MM.1S (cell line): ENCODE measurements at places on chromosomes 16 and 17.
A peak's percentile ranks its signal among the peaks of the same experiment; 100 is the strongest.

DNA sequence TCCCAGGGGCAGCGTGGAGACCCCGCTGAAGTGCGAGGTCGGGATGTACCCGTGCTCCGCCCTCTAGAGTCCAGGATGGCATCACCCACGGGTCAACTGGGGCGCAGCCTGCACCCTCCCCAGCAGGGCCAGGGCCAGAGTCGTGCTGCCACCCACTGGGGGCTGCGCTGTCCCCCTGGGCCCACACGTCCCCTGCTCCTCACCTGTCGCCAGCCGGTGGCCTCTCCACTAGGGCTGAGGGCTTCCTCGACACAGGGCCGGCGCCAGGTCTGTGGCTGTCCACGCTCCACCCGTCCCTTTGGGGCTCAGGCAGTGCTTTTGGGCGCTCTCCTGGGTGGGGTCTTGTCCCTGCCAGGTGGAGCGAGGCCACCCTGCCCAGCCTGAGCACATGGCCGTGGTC, 11.6 kb upstream of the PRR35 start:
- no peaks in the 10 kb centered on the region for H3K27me3 ChIP-seq
- H3K36me3 ChIP-seq: no peaks in the 10 kb centered on the region
- H3K27ac ChIP-seq: no peak overlapping the region
- no peak for DNase-seq

DNA sequence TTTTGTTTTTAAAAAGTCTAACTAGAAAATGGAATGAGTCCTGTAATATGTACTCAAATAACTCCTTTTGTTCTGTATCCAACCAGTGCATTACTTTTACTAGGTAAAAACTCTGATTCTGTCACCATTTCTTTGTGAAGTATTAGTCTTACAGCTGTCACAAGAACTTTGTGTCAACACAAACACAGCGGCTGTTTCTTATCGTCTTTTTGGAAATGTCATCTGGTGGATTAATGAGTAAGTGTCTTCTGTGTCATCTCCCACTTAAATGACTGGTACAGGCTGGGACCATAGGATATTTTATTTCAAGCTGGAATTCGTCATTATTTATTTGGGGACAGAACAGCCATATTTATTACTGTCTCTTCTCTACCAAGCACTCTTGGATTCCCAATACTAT, 19.1 kb upstream of the ALDH3A2 start:
- no peaks in the 10 kb centered on the region for H3K4me1 ChIP-seq
- H3K36me3 ChIP-seq: no peaks in the 10 kb centered on the region
- DNase-seq: no peak
- no peak overlapping the region for H3K4me3 ChIP-seq

- no peaks in the 10 kb centered on the region for H3K36me3 ChIP-seq
- DNase-seq: no peak
- H3K27ac ChIP-seq: no peak overlapping the region
Measured at GRCh38 chr16:55499951-55500529, 8.8 kb upstream of the LPCAT2 start.

- H3K4me3 ChIP-seq: no peak overlapping the region
- no peak for DNase-seq
- no peaks in the 10 kb centered on the region for H3K27me3 ChIP-seq
- no peaks in the 10 kb centered on the region for H3K36me3 ChIP-seq
Measured at GRCh38 chr17:72011561-72011960, 109.3 kb upstream of the SOX9 start.

- peak; percentile 66 for DNase-seq
- peak overlapping the region; percentile 13; the same call in 1 of the 2 replicates for H3K4me3 ChIP-seq
- H3K27me3 ChIP-seq: no peaks in the 10 kb centered on the region
- H3K27ac ChIP-seq: peak overlapping the region; percentile 95
Measured at GRCh38 chr17:77723909-77724875, 234.3 kb upstream of the TNRC6C start.

DNA sequence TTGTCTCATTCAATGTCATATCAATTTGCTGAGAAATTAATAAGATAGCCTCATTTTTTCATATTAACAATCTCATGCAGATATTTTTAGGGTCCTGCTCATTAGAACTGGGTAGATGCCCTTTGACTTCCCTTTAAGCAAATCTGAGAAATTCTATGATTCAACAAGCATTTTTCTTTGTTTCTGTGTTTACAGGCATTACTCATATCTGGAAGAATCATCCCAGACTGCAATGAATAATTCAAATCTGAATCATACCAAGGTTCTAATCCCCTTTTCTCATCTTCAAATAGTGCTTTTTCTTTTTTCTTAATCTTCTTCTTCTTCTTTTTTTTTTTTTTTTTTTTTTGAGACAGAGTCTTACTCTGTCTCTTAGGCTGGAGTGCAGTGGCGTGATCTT, 69.2 kb upstream of the KIFC3 start:
- no peak for DNase-seq
- H3K36me3 ChIP-seq: no peaks in the 10 kb centered on the region
- H3K4me3 ChIP-seq: no peak overlapping the region
- H3K4me1 ChIP-seq: no peaks in the 10 kb centered on the region; the same call in 1 of the 2 replicates
- no peak overlapping the region for H3K27ac ChIP-seq

GRCh38 chr16:61812251-61812650, 224.0 kb downstream of the CDH8 start:
- H3K36me3 ChIP-seq: no peaks in the 10 kb centered on the region
- H3K27me3 ChIP-seq: no peaks in the 10 kb centered on the region
- H3K27ac ChIP-seq: no peak overlapping the region
- no peak for DNase-seq
- H3K4me1 ChIP-seq: no peaks in the 10 kb centered on the region

GRCh38 chr17:66357037-66357436, 54.6 kb downstream of the PRKCA start:
- DNase-seq: no peak
- no peak overlapping the region for H3K27ac ChIP-seq
- H3K36me3 ChIP-seq: no peaks in the 10 kb centered on the region
- no peaks in the 10 kb centered on the region for H3K27me3 ChIP-seq

- H3K27me3 ChIP-seq: no peaks in the 10 kb centered on the region
- H3K4me1 ChIP-seq: no peaks in the 10 kb centered on the region; the same call in 1 of the 2 replicates
- DNase-seq: no peak
- H3K36me3 ChIP-seq: no peaks in the 10 kb centered on the region
- H3K27ac ChIP-seq: no peak overlapping the region
Measured at GRCh38 chr16:65202461-65202860, 80.6 kb upstream of the CDH11 start.

GRCh38 chr17:4738136-4739121, 1.2 kb upstream of the ZMYND15 start:
- peak; percentile 49 for DNase-seq
- no peak overlapping the region for H3K27ac ChIP-seq
- H3K4me3 ChIP-seq: peak overlapping the region; percentile 88
- no peaks in the 10 kb centered on the region for H3K36me3 ChIP-seq

DNA sequence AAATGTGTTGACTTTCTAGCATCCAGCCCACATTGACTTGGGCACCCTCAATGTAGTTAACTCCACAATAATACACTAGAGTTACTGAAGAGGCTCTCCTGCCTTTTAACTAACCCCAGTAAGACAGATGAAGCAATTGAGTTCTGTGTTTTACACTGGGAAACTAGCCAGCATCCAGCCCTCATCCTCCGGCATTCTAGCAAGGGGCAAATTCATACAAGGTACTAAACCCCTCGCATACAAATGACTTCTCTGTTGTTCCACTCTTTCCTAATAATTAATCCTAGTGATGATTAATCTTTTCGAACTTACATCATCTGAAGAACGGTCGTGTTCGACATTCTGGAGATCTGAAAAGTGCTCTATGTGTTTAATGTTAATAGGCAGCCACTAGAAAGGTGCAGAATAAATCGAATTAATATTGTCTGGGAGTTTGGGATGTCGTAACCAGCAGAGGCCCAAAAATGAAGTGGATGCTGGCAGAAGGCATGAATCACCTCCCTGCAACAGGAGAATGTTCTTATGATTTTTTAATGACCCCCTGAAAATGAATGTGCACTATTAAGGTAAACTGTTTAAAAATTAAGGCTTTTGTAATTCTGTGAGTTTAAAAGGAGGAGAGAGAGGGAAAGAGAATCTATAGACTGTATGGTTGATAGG, 249.4 kb downstream of the SNX29 start:
- no peak overlapping the region for H3K27ac ChIP-seq
- H3K4me3 ChIP-seq: no peak overlapping the region
- H3K36me3 ChIP-seq: no peaks in the 10 kb centered on the region
- no peaks in the 10 kb centered on the region for H3K27me3 ChIP-seq

- no peaks in the 10 kb centered on the region for H3K4me1 ChIP-seq
- H3K27ac ChIP-seq: no peak overlapping the region
- no peak overlapping the region for H3K4me3 ChIP-seq
- no peaks in the 10 kb centered on the region for H3K36me3 ChIP-seq
- no peaks in the 10 kb centered on the region for H3K27me3 ChIP-seq
Measured at GRCh38 chr16:5509336-5509735, 411.7 kb upstream of the EEF2KMT start.

GRCh38 chr17:77287432-77288068, 146.8 kb downstream of the SEC14L1 start:
- no peak for DNase-seq
- H3K27me3 ChIP-seq: no peaks in the 10 kb centered on the region
- H3K27ac ChIP-seq: no peak overlapping the region
- no peaks in the 10 kb centered on the region for H3K4me1 ChIP-seq
- no peak overlapping the region for H3K4me3 ChIP-seq

GRCh38 chr17:39131616-39132015, 19.8 kb downstream of the PLXDC1 start:
- H3K27me3 ChIP-seq: no peaks in the 10 kb centered on the region
- no peak for DNase-seq
- no peaks in the 10 kb centered on the region for H3K4me1 ChIP-seq
- no peak overlapping the region for H3K27ac ChIP-seq

DNA sequence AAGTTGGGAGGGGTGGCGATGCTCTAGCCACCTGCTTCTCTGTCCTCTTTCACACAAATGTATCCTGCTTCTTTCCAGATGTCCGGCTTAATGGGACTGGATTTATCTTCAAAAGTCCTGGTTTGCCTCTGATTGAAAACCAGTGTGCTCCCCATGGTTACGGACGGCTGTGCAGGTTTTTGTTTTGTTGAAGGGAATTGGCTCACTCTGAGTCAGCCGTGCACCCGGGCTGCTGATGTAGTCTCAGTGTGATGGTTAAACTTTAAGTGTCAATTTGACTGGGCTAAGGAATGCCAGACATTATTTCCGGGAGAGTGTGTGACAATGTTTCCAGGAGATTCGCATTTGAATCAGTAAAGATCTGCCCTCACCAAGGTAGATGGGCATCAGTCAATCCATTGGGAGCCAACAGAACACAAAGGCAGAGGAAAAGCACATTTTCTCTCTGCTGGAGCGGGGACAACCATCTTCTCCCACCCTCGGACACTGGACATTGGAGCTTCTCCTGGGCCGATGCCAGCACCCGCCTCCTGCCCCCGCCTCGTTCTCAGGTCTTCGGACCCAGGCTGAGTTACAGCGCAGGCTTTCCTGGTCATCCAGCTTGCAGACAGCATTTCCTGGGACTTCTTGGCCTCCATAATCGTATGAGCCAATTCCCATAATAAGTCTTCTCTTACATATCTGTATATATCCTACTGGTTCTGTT, 126.9 kb upstream of the TNRC6C start:
- DNase-seq: no peak
- H3K27me3 ChIP-seq: peaks cover 61% of the 10 kb centered on the region
- peaks cover 12% of the 10 kb centered on the region; the same call in 1 of the 2 replicates for H3K4me1 ChIP-seq
- H3K36me3 ChIP-seq: no peaks in the 10 kb centered on the region
- H3K4me3 ChIP-seq: no peak overlapping the region

DNA sequence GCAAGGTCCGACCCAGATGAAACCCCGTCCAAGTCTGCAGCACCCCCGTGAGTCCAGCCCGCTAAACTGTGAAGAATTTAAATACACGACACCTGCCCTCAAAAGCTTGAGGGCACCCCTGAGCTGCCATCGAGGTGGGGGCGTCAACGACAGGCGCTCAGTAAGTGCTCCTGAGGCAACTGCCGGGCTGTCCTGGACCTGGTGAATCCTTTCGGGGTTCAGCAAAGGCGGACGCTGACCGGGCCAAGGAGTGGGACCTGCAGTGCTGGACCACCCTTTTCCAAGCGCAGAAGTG, 512 bp upstream of the ENDOV start:
- peaks cover 31% of the 10 kb centered on the region for H3K27me3 ChIP-seq
- H3K36me3 ChIP-seq: no peaks in the 10 kb centered on the region
- peak overlapping the region; percentile 86 for H3K4me3 ChIP-seq
- H3K27ac ChIP-seq: no peak overlapping the region
- H3K4me1 ChIP-seq: no peaks in the 10 kb centered on the region

DNA sequence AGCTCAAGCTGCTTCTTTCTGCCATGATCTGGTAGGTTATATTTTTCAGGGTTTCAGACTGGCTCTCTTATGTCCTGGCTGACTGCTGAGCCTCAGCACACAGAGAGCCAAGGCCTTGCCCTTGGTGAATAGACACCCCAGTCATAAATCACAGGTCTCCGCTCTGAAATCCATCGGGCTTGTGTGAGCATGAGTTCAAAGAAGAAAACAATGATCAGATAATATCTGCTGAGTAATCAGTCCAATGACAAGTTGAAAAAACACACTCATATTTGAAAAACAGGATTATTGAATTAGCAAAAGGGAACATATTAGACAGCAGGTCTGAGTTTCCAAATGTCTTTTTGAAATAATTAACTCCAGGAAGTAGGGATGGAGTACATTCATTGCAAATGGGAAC, 51.1 kb upstream of the NDRG4 start:
- no peak for DNase-seq
- H3K27me3 ChIP-seq: no peaks in the 10 kb centered on the region
- no peak overlapping the region for H3K27ac ChIP-seq

GRCh38 chr16:57271867-57272495, 12.5 kb downstream of the PLLP start:
- H3K36me3 ChIP-seq: no peaks in the 10 kb centered on the region
- H3K4me1 ChIP-seq: no peaks in the 10 kb centered on the region
- no peak for DNase-seq
- H3K27me3 ChIP-seq: no peaks in the 10 kb centered on the region

GRCh38 chr17:29589524-29590410, at the start of gene GIT1:
Gene GIT1, minus strand, starts transcription at chr17:29589648. Its CDS starts 270 bp downstream, at chr17:29589378.
- H3K27ac ChIP-seq: no peak within 1 kb of the TSS; the same call in 1 of the 2 replicates
- H3K4me1 ChIP-seq: peaks cover 36% of the 10 kb centered on the region

DNA sequence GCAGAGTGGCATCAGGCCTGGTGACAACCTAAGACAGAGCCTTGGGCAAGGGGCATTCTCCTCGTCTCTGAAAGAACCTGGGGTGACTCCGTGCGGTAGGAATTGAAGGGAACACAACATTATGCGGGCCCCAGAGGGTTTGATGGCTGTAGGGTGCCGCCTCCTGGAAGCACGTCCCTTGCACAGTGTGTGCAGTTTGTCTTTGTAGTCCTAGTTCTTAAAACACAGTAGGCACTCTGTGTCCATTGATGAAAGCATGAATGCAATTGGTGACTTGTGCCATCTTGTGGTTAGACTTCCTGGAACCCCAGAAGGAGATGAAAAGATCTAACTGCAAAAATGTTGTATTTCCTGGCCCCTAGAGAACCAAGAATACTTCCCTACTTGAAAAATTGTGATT, 279.8 kb downstream of the UTP18 start:
- no peaks in the 10 kb centered on the region for H3K4me1 ChIP-seq
- no peaks in the 10 kb centered on the region for H3K27me3 ChIP-seq
- H3K4me3 ChIP-seq: no peak overlapping the region
- DNase-seq: no peak
- H3K27ac ChIP-seq: no peak overlapping the region

- H3K27me3 ChIP-seq: no peaks in the 10 kb centered on the region
- H3K4me1 ChIP-seq: no peaks in the 10 kb centered on the region
- H3K36me3 ChIP-seq: no peaks in the 10 kb centered on the region
- H3K4me3 ChIP-seq: no peak overlapping the region
Measured at GRCh38 chr17:15782866-15783265, 50.8 kb downstream of the TBC1D26 start.

- H3K27me3 ChIP-seq: no peaks in the 10 kb centered on the region
- peaks cover 5% of the 10 kb centered on the region; the same call in 1 of the 2 replicates for H3K36me3 ChIP-seq
- no peaks in the 10 kb centered on the region for H3K4me1 ChIP-seq
- H3K4me3 ChIP-seq: no peak overlapping the region
Measured at GRCh38 chr17:46173153-46173552, 20.1 kb downstream of the KANSL1 start.

- H3K36me3 ChIP-seq: no peaks in the 10 kb centered on the region
- no peak overlapping the region for H3K27ac ChIP-seq
- DNase-seq: no peak
- H3K4me3 ChIP-seq: no peak overlapping the region
- peaks cover 13% of the 10 kb centered on the region for H3K4me1 ChIP-seq
Measured at GRCh38 chr17:38561416-38562214, 44.1 kb downstream of the SRCIN1 start.
